ENCODE measurements at places on chromosomes 1 and 21.

- DNase-seq: peak; percentile 7
These were observed 82.7 kb downstream of the NOS1AP start for GRCh38 chr1:162151900-162152829.

GRCh38 chr1:228316589-228317387 lies 89.8 kb downstream of the TRIM11 start:
- no peak for DNase-seq

GRCh38 chr1:159554696-159555095 lies 18.9 kb upstream of the OR10J5 start:
- DNase-seq: no peak

DNA sequence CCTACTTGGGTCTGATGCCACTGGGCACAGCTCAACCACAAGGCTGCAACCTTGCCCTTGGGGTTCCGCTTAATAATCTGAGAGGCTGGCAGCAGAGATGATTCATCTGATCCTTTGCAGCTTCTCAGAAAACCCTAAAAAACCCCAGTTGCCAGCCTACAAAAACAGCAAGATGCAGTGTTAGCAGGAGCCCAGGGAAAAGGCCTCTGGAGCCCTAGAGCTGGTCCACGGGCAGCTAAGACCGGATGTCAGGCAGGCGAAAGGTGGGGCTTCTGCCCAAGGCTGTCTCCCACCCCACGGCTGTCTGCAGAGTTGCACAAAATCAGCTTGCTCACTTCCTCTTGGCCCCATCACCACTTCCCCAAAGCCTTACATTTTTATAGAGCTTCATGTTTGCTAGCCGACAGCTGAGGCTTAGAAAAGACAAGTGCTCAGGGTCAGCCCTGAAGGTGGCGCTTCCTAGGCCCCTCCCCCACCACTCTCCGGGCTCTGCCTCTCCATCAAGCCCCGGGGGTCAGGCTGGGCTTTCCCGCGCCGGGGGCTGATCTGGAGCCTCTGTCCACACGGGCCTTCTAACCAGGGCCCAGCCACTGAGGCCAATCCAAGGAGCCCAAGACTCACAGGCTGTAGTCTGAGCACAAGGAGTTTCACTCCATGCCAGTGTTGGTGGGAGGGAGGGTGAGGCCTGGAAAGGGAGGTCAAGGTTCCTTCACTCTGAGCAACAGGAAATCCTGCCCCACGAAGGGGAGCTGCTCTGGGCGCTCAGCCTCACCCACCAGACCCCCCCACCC lies 4.2 kb upstream of the ADORA3 start:
- peak; percentile 53 for DNase-seq

- DNase-seq: no peak
These were observed 120.8 kb downstream of the ZP4 start for GRCh38 chr1:237769916-237770315.

GRCh38 chr1:4137621-4138415 lies 237.7 kb upstream of the C1orf174 start:
- no peak for DNase-seq

- DNase-seq: peak; percentile 15
These were observed 97.4 kb downstream of the GIPC2 start for GRCh38 chr1:78143152-78143551.

DNA sequence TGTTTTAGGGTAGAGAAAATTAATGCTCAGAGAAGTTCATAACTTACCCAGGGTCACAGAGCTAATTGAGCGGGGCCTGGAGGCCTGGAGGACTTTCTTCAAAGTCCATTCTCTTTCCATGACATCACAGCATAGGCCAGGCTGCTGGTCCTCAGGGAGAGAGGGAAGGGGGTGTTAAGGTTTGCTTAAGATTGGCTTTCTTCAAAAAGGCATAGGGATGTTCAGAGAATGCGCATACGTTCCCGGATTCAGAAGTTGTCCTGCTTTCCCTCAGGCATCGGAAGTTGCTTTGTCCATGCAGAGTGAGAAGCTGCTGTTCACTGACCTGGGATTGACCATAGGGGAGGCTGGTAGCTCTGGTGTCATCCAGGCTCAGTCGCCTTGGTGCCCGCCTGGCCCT lies 25.0 kb downstream of the RASSF5 start:
- DNase-seq: no peak

GRCh38 chr21:32921632-32922230 lies 104.0 kb upstream of the OLIG2 start:
- DNase-seq: no peak

DNA sequence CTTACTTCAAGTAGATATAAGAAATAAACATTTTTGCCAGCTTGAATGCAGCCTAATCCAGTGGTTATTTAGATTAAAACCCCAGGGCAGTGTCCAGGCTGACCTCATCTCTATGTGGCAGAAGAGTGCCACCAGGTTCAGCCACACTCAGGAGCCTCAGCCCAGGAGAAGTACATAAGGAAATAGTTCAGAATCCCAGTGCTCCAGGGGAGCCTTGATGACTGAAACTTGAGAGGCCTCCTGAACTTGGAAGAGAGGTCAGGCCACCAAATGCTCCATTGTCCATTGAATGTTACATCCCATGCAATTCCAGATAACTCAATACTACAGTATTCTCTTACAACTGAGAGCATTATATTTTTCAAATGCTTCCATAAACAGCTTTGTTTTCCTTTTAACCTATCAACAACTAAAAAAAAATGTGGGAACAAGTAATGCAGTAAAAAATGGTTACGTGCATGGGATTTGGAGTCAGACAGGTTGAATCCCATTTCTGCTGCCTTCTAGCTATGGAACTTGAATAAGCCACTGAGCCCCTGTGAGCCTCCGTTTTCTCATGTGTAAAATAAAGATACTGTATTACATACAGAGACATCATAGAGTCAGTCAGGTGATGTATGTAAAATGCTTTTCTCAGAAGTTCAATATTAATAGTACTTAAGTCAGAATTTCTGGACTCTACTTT lies 248.0 kb downstream of the PLPP3 start:
- no peak for DNase-seq

DNA sequence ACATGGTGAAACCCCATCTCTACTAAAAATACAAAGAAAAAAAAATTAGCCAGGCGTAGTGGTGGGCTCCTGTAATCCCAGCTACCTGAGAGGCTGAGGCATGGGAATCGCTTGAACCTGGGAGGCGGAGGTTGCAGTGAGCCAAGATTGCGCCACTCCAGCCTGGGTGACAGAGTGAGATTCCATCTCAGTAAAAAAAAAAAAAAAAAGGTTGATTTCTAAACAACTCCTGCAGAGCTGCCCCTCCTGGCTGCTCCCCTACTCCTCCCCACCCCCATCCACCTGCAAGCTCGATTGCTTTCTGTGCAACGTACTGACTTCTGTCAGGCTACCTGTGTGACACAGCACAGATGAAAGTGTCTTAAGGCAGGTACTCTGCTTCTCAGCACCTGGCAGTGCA lies 13.3 kb downstream of the ETV3L start:
- no peak for DNase-seq

DNA sequence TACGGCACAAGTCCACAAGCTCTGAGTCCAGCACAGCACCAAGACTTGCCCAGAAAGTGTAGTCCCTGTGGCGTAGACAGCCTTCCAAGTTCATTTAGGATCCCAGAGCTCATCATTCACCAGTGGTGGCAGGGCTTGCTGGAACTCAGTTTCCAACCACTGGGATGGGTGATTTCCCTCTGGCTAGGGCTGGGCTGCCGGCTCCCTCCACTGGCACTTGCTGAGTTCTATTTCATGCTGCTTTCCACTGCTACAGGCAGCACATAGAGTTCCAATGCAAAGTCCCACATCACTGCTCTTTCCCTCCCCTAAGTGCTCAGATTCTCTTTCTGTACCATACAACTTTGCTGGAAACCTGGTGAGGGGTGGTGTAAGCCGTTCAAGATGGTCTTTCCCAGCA lies 510.3 kb upstream of the TMPRSS15 start:
- no peak for DNase-seq

GRCh38 chr1:180743868-180744267 lies 112.0 kb downstream of the XPR1 start:
- no peak for DNase-seq

DNA sequence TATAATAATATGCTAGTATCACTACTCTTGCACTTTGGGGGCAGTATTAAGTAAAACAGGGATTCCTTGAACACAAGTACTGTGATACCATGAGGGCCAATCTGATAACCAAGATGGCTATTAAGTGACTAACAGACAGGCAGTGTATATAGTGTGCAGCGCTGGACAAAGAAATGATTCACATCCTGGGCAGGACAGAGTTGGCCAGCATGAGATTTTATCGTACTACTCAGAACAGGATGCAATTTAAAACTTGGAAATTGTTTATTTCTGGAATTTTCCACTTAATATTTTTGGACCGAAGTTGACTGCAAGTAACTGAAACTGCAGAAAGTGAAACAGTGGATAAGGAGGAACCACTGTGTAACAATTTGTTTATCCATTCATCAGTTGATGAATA lies 74.6 kb downstream of the DNTTIP2 start:
- no peak for DNase-seq

GRCh38 chr1:7562729-7563605 lies 208.1 kb upstream of the VAMP3 start:
- no peak for DNase-seq

DNA sequence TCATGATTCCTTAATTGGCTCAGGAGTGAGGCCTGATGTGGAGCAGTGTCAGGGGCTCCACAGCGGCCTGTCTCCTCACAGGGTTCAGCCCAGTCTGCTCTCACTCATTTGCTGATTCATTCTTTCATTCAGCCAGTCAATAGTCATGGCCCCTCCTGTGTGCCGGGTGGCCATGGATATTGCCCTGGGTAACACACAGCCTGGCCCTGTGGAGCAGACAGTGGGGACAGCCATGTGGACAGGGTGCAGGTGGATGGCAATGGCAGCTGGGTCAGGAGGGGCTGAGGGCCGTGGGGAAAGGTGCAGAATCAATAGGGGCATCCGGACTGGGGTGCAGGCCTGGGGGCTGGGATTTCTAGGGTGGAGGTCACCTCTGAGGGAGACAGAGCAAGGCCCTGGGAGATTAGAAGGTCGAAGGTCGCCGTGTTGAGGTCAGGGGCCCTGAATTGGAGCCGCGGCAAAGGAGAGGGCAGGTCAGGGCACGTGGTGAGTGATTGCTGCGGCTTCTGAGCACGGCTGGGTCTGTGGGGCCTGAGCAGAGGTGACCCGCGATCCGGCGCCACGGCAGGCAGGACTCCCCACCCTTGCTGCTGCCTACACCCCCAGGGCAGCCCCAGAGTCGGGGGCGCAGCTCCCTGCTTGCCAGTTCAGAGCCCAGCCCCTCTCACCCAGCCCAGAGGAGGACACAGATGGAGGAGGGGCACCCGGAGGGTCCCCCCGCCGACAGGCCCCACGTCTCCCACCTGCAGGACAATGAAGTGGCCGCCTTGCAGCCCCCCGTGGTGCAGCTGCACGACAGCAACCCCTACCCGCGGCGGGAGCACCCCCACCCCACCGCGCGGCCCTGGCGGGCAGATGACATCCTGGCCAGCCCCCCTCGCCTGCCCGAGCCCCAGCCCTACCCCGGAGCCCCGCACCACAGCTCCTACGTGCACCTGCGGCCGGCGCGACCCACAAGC lies 33.4 kb downstream of the SLC19A1 start:
- DNase-seq: no peak

DNA sequence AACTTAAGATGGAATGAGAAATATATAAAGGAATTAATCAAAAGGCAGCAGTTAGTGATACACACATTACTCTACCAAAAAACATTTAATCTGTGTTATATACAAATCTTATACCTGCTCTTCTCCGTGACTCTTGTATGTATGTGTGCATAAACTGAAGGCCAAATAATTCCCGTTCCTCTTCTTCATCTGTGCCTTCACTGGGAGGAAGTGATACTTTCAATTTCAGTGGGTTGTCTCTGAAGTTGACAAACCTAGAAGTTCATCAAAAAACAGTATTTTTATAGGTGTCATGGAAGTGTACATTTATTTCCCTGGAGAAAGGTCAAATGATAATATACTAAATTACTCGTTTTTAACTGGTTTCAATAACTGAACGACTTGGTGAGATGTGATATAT lies 19.3 kb downstream of the TRMT13 start:
- DNase-seq: no peak

DNA sequence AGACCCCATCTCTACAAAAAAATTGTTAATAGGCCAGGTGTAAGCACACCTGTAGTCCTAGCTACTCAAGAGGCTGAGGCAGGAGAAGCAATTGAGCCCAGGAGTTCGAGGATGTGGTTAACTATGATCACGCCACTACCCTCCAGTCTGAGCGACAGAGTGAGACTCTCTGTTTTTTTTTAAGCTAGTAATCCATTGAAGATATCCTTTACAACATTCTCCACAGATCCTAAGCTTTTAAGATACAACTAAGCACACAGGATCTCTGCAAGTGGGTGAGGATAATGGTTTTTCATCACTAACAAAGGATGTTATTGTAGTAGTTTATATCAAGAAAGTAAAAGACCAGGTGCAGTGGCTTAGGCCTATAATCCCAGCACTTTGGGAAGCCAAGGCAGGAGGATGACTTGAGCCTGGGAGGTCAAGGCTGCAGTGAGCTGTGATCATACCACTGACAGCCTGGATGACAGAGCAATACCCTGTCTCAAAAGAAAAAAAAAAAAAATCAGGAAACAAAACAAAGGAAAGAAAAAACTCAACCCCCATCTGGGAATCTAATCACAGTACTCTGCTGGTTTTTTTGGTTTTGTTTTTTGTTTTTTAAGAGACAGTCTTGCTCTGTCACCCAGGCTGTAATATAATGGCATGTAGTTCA lies 166.1 kb downstream of the RERE start:
- DNase-seq: no peak

DNA sequence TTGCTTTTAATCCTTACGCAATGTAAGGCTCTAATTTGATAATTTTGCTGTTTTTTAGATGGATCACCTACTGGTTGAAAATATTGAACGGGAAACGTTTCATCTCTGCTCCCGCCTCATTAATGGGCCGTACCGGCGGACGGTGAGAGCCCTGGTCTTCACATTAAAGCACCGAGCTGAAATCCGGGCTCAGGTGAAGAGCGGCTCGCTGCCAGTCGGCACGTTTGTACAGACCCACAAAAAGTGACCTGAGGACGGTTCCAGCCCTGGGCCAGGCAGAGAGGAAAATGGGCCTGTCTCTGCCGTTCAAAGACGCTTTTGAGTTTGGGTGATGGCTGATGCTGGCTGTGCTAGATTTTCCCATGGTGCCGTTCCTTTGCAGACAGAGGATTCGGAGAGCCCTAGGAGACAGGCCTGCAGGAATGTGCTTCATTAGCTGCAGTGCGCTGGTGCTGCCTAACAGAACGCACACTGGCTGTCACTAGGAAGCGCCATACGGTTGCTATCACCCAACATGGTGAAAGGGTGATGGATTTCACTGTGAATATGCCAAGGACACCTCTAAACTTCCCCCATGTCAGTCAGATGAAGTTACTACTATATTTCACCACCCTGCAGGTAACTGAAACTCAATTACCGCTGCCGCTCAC lies 42.9 kb downstream of the TCEANC2 start:
- DNase-seq: no peak

GRCh38 chr1:8020032-8020431 lies 6.1 kb downstream of the ERRFI1 start:
- DNase-seq: no peak

- DNase-seq: peak; percentile 5
These were observed 25.3 kb downstream of the ADAM30 start for GRCh38 chr1:119870917-119871596.

Data from central memory CD4-positive, alpha-beta T cell (primary cell).